RCC 7860 (cell line): ENCODE measurements at places on chromosomes 5 and 9.

GRCh38 chr9:133522073-133522910 is 2.5 kb downstream of the MYMK start:
- DNase-seq, result no peak

DNA sequence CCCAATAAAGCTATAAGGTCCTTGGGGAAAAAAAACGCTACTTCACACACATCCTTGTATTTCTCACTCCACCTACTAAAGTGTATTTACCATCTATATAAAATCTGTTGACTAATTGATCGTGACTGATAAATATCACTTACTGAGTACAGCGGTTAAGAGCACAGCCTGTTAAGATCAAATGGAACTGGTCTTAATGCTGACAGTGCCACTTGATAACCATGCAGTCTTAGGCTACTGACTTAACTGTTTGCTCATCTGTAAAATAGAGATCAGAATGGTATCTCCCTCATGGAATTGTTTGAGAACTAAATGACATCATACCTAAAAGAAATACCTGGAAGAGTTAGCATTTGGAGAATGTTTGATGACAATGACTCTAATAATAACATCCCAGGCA is 67.5 kb downstream of the ZFAND5 start:
- no peak for DNase-seq

- peak; percentile 60 for DNase-seq
Observed at GRCh38 chr5:17190242-17190778, 27.1 kb upstream of the BASP1 start.

- DNase-seq, result peak; percentile 62
Observed at GRCh38 chr9:13719446-13719845, 440.0 kb upstream of the MPDZ start.

- DNase-seq, result peak; percentile 78
Observed at GRCh38 chr9:124621371-124622328, 114.5 kb upstream of the NR5A1 start.

DNA sequence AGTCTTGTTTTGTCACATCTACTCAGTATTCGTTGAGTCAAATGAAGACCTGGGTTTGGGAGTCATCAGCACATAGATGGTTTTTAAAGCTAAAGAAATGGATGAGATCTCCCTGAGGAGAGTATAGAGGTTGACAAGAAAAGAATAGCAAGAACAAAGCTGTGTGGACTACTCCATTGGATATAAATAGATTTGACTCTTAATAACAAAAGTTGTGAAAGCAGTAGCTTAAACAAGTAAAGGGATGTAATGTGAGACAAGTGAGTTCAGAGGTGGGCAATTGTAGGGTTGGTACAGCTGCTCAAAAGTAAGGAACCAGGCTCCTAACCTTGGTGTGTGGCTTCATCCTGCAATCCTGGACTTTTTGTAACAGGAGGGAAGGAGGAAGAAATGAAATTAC is 49.3 kb downstream of the CSNK1G3 start:
- no peak for DNase-seq

DNA sequence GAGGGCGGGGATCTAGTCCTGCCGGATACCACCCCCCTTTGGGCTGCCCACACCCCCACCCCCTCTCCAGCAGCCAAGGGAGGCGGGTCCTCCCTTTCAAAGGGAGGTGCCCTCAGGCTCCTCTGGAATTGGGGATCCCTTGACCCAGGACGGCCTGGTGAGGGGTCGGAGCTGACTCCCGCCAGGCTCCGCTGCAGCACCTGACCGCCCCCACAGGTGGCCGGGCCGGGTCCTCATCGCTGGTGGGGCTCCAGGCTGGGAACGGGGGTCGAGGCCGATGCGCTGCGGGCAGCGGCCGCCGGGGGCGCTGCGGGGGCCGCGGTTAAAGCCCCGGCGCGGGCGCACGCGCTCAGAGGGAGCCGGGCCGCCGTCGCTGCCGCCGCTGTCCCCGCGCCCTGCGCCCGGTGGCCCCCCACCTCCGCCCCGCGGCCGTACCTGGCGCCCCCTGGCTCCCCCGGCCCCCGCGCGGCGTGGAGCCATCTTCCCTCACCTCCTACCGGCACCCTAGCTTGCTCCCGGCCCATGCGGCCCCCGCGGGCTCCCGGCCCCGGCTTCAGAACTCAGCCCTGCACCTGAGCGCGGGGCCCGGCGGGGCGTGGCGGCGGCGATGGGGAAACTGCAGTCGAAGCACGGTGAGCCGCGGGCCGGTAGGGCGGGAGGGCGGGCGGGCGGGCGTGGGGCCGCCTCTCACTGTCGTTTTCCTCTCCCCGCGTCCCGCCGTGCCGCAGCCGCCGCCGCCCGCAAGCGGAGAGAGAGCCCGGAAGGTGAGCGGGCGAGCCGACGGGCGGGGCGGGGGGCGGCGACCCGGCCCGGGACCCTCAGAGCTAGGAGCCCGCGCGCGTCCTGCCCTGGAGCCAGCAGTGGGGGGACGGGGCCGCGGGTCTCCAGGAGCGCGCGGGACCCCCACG is at the start of gene NKD2:
Gene NKD2, plus strand, starts transcription at position 352 of the 908 bp plus-strand sequence. Its CDS starts 256 bp downstream, at position 608.
- no peak for DNase-seq

DNA sequence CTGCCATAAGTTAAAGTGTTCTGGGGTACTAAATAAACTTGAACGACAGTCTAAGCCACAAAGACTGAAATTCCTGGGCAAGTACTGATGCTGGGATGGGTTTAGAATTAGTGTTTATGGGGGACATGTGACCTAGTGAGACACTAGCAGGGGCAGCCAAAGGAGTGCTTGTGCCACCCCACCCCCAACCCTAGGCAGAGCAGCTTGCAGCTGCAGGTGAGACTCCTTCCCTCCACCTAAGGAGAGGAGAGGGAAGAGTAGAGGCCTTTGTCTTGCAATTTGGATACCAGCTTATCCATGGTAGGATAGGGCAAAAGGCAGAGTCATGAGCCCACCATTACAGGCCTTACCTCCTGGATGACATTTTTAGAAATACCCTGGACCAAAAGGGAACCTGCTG is 28.7 kb upstream of the PDE4D start:
- no peak for DNase-seq

DNA sequence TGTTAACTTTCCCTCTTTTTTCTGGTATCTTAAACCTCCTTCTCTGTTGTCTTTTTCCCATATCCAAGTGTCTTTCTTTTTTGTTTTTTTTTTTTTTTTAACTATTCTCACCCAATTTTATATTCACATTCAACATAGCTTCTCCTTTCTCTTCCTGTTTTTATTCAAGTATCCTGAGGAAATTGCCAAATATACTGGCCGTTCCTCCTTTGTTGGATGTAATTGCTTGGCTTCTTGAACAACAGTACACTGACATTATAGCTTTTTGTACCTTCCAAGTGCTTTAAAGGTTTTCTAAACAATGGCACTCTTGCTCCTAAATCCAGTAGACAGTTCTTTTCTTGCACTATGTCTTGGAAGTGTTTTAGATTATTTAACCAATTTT is 1146.8 kb downstream of the MAT2B start:
- no peak for DNase-seq

DNA sequence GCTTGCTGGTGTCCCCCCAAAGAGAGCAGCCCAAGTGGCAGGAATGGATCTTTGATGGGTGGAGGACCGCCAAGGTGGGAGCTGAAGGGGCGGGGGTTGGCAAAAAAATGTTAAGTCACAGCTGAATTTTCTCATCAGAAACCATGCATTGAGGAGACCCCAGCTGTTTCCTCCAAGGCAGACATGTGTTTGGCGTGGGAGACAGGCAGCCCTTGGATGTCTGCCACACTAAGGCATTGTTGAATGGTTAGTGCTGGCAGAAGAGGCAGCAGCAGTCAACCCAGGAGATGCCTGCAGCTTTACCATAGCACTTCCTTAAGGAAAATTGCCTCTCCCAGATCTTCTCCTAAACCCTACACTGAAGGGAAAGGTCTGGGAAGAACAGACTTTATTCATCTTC is 394.9 kb upstream of the CD180 start:
- DNase-seq, result no peak

DNA sequence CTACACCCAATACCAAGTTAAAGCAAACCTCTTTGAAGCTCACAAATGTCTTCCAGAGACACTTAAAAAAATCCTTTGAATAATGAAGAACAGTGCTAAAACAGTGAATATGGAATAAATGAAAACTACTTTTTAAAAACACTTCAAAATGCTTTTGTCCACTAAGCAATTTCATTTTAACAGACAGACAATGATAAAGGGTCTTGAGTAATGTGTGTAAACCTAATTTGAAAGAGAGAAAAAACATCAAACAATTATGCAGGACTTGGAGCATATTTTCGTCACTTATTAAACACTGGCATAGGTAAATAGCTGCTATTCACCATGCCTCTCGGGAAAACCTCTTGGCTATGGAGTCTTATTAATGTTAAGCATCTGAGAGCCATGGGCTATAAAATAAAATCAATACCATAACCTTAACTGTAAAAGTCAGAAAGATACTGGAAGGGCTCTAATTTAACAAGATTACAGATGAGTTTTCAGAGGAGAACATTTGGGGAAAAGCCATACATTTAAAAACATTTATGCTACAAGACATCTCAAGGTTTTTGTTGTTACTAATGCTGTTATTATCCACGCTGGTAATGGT is 177.8 kb downstream of the NFIB start:
- no peak for DNase-seq

- no peak for DNase-seq
Observed at GRCh38 chr5:54742417-54742891, 224.9 kb downstream of the SNX18 start.

GRCh38 chr5:54205453-54205852 is 104.9 kb downstream of the ARL15 start:
- DNase-seq, result no peak

GRCh38 chr9:18495065-18495464 is 21.1 kb downstream of the ADAMTSL1 start:
- no peak for DNase-seq

DNA sequence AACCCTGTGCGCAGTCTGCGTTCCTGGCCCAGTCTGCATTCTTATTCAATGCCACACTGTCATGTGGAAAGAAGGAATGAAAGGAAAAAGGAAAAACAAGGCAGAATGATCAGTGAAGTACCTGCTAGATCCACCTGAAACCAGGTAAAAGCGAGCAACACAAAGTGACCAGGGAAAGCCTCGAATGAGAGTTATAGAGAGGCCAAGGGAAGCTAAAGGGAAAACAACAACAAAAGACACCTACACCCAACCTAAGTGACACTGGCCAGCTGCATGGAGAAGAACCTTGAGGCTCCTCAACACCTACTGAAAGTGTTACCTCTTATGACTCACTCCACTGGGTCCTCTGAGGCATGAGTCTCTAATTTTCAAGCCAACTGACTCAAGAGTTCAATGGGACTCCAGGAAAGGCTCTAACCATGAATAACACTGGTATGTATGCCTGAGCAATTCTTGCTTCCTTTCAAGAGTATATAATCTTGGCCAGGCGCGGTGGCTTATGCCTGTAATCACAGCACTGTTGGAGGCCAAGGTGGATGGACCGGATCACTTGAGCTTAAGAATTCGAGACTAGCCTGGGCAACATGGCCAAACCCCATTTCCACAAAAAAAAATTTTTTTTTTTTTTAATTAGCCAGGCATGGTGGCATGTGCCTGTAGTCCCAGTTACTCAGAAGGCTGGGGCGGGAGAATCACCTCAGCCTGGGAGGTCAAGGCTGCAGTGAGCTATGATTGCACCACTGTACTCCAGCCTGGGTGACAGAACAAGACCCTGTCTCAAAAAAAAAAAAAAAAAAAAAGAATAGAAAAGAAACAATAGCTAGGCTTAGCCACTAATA is 29.0 kb downstream of the MTMR12 start:
- DNase-seq, result peak; percentile 60

DNA sequence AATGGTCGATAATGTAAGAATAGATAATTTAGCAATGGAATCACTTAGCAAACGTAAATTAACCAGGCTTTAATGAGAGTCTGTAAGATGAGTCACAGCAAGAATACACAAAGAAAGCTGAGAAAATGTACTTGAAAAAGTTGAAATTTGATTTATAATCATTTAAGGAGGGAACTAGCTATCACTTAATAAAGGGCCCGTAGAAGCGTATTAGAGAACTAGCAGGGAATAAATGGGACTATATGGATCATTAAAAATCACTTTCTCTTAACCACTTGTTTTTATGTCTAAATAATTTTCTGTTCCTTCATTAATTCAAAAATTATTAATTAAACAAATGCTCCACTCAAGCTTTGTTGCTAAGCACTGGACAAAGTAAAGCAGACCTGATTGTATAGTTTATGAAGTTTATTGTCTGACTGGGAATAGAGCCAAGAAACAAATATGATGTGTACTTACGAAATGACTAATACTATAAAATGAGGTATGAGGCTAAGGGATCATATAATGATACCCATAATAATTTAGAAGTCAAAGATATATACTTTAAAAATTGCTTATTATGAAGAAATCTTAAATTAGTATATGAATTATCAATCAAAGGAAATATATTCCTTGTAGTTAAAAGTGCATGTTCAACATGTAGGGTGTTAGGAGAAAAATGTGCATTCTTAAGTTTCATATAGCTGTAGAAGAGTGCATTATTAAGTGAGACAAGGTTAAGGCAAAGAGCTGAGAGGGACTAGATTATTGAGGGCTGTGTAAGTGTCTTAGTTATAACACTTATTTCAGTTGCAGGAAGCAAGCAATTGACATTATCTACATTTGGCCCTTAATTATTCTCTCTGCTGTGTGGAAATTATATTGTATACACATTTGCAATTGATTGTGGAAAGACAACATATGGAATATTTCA is 196.8 kb downstream of the PRDM9 start:
- no peak for DNase-seq

DNA sequence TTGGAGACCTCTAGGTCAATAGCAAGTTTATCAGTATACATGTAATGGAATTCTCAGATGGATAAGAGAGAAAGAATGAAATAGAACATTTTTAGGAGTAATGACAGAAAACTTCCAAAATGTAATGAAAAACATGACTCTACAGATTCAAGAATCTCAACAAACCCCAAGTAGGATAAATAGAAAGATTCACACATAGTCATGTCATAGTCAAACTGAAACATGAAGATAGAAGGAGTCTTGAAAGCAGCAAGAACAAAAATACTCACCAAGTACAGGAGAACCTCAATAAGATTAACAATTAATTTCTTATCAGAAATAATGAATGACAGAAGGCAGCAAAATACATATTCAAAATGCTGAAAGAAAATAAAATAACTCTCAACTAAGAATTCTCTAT is 164.5 kb downstream of the SPATA31D1 start:
- DNase-seq, result no peak
